ENCODE measurements at places on chromosomes 12 and 14.
A peak's percentile ranks its signal among the peaks of the same experiment; 100 is the strongest.

DNA sequence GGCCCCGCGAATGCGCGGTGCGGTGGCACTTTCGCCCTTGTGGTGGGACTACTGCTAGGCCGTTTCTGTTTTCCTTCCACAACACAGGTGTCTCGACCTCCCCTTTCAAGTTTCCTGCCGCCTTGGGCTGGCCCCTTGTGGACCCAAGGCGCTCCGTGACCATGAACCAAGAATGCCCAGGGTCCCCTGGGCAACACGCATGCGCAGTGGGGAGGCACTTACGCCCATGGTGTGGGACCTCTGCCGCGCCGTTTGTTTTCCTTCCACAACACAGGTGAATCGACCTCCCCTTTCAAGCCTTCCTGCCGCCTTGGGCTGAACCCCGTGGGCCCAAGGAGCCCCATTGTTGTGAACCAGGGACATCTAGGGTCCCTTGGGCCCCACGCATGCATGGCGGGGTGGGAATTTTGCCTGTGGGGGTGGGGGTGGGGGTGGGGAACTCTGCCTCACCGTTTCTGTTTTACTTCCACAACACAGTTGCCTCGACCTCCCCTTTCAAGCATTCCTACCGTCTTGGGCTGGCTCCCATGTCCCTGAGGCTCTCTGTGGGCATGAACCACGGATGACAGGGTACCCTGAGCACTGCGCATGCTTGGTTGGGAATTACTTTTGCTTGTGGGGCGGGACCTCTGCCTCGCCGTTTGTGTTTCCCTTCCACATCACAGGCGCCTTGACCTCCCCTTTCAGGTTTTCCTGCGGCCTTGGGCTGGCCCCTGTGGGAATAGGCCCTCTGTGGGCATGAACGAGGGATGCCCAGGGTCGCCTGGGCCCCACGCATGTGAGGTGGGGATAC is 355.1 kb downstream of the ALG10 start:
- no peak for DNase-seq

- DNase-seq: no peak
Observed at GRCh38 chr12:75823475-75823874, 208.1 kb downstream of the PHLDA1 start.

- DNase-seq: no peak
Observed at GRCh38 chr12:59904874-59905521, 309.2 kb downstream of the SLC16A7 start.

DNA sequence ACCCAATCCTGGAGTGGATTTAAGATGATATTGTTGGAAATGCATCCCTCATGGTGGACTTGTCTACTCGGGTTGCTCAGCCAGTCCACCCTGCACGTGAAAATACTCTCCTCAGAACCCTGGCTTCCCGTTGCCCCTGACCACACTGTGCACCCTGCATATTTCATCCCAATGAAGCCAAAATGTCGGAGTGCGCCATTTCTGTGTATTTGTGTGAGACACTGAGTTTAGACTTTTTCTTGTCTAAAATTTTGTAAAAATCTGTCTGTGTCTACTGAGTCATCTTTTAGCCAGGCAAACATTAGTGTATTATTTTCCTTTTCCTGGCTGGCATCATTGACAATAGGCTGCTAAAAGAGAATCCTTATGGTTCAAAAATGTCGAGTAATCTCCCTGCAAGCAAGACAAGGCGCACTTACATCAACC is 485 bp upstream of the PNMA1 start:
- DNase-seq: peak; percentile 36

DNA sequence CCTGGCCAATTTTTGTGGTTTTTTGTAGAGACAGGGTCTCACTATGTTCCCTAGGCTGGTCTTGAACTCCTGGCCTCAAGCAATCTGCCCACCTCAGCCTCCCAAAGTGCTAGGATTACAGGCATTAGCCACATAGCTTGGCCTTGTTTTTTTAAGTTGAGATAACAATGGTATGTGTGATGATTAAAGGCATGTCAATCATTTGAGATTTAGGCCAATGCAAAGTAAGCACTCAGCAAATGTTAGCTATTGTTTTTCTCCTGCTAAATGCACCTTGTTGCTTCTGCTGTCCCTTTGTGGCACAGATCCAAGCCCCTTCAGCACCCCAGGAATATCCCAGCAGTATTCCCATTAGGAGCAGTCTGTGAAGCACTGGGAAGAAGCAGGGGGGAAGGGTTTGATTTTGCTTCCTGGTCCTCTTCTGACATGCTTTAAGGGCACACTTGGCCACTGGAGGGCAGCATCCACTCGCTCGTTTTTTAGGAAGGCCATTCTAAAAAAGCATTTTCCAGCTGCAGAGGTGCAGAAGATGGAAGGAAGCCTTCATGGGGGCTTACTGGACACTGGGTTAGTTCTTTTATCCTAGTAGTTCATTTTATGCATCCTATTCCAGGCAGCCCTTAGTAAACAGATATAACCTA is 70.2 kb upstream of the ZFP36L1 start:
- peak; percentile 83 for DNase-seq

DNA sequence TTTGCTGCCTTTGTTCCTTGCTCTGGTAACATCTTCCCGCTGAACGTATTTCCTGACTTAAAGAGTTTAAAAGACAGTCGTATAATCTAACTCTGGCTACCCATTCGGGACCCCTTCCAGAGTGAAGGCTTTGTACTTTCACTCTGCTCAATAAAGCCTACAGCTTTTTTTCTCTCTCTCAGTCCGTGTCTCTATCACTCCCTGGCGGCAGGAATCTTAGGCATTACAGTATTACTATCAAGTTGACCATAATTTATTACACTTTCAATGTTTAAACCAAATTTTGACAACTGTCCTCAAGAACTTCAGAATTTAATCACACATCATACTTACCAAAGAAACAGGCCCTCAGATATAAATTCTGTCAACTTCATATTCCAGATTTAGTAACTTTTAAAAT is 967.9 kb downstream of the FSCB start:
- peak; percentile 1 for DNase-seq

DNA sequence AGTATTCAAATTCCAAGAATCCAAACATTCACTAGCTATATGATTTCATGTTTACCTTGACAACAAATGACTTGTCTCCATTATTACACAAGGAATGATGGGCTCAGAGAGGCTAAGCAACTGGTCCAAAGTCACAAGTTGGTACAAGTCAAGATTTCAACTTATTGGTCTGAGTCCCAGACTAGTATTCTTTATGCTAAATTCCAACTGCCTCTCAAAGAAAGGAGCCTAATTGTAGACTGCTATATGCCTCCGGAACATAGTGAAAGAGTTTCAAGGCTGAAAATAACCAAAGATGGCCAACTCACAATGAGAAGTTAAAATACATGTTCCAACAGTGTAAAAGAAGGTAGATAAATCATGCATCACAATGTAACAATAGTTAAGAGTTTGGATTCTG is 7.5 kb downstream of the BTG1 start:
- peak; percentile 39 for DNase-seq

DNA sequence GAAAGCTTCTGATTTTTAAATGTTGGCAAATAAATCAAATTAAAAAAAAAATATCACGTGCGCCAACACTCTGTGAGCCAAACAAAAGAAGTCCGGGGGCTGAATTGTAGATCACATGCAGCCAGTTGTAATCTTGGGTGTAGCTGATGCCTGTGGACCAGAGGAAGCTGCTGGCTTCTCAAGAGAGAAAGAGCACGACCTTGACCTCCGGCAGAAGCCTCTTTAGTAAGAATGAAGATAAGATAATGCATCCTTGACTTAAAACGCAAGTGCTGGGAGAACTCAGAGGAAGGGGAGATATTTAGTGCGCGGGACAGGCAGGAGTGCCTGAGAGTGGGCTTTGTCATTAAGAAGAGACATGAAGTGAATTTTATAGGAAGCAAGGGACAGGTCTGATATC is 162.8 kb upstream of the TBX3 start:
- DNase-seq: no peak

DNA sequence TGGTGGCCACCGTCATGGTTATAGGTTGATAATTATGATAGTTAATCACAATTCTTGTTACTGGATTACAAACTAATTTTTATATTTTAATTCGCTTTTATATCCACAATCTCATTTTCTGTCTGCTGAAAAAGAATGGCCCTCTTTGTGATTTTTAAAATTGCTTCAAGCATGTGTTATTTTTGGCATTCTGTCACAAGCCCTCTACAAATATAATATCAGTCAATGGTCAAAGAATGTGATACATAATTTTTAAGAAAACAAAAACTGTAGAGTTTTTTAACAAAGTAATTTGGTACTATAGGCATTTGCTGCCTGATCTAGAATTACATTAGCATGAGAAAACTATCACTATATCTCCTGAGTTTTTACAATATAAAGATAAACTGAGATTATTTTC is 352.0 kb upstream of the TMTC1 start:
- no peak for DNase-seq

DNA sequence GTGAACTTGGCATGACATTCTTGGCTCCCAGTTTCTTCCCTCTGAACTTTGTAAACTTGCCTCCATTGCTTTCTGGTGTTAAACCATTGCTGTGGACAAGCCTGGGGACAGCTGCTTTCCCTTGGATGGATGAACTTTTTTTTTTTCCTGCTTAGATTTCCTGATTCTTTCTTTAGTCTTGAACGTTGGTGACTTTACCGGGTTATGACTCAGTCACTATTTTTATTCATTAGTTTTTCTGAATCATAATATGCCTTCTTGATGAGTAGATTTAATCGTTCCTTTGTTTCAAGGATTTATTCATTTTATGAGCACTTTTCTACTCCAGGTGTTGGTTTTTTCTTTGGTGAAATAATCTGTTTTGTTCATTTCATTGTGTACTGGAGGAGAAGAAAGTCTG is 155.0 kb upstream of the RTL1 start:
- no peak for DNase-seq

DNA sequence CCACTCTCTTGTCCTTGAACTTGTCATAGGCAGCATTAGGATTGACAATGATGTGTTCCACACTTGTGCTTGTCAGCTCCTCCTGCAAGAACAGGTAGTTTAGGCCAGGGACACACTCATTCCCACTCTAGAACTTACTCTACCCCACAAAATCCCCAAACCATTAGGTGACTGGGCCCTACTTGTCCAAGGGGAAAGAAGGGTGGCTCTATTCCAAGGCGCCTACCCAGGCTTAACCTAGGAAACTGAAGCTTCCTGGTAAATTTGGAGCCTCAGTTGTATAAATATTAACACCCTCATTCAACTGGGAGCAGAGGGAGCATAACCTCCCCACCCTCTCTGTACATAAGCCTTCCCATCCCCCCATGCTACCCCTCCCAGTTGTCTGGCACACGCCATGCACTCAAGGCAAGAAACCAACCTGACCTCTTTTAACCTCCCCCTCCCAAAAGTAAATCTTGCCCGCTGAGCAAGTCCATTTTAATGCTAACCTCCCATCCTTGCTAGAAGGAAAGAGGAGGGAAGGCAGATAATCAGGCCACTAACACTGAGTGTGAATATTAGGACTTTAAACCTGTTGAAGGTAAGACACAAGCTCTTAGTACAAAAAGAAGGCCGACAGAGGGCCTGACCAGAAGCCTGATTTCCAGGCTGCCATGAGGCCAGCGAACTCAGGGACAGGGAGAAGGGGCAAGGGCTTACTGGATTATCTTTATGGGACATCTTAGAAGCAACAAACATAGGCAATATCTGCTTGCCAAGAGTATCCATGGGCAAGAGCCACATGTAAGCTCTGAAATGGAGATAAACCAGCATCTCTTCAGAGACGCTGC is 11.0 kb downstream of the DCTN2 start:
- no peak for DNase-seq

DNA sequence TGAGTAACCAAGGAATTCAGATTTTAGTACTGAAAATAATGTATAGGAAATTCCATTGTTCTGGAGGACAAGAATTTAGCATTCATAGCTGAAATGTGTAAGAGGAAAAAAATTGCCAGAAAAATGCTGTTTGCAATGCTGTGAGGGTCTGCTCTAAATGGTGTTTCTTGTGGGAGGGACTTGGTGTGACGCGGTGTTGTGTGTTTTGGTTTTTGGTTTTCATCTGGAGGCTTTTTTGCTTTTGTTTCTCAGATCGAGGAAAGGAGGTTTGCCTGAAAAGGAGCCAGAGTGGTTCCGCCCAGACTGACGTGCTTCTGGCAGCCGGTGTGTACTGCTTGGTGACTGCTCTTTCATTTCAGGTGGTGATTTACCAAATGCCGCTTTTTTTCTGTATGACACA is 211.8 kb upstream of the HMGA2 start:
- DNase-seq: no peak

GRCh38 chr12:90585640-90586304 is 369.2 kb downstream of the CCER1 start:
- no peak for DNase-seq

DNA sequence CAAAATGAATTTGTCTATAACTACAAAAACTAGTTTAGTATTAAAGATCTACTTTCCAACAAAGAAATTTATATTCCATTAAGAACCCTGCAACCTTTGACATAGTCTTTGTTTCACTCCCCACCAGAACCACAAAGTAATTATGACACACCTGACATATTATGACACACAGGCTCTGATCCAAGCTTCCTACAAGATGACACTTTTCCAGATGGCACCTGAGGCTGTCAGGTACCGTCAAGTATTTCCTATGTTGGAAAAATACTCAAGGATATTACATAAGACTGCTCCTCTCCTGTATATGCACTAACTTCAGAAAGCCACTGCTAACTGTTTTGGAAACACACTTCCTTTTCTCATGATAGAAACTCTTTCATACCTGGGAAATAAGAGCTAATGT is 38.9 kb downstream of the STXBP6 start:
- DNase-seq: no peak

DNA sequence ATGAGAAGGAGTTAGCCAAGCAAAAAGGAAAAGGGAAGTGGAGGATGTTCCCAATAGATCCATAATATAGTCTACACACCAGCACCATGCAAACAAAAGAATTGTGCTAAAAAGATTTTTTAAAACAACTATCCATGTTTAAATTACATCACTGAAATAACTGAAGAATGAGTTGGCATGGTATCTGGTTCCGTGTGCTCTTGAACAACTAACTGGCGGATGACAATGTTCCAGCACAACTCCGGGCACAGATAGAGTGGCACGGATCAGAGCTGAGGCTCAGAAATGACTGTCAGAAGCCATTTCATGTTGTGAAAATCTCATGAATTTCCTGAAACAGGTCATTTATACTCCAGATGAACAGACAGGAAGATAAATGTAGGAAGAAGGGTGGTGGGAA is 153.1 kb downstream of the HMGA2 start:
- DNase-seq: no peak

DNA sequence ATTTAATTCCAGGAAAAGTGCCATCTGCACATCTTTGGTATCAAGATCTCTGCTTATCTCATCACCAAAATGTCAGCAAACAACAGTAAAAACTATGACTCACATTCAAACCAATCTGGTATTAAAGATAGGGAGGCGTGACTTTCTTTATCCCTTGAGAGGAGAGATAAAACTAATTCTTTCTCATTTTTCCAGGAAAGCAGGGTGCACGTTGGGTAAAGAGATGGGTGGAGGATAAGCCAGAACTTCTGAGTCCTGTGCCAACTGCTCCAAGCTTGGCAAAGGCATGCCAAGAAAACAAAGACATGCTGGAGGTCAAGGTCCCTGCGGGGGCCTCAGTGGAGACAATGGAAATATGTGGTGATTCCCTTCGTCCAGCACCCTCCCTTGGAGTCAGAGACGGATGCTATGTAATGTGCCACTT is 225.8 kb upstream of the PLXNC1 start:
- no peak for DNase-seq
